ENCODE measurements at places on chromosomes 5 and 9.

DNA sequence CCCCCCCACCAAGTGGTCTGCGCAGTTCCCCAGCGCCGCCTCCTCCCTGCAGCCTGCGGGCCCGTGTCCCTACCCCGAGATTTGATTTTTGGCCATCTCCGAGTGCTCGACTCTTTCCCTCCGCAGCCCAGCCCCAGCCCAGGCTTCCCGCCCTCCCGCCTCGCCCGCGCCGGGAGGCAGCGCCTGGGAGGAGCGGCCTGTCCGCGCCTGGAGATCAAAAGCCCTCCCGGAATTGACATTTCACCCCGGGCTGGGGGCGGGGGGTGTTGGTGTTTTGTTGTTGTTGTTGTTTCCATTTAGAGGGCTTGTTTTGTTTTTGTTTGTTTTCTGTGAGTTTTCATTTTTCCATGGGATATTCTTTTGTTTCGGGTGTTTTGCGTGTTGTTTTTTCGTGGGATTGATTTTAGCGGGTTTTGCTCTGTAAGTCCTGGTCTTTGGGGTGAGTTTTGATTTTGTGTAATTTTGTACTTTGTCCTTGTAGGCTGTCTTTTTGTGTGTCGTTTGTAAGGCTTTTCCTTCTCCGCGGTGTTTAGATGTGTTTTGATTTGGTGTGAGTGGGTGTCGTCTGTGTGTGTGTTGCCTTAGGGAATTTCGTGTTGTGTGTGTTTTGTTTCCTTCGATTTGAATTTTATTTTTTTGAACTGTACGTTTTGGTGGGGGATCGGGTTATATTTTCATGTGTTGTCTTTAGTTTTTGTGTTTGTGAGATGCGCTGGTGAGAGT, 1.7 kb upstream of the PAX5 start:
- no peak for DNase-seq

DNA sequence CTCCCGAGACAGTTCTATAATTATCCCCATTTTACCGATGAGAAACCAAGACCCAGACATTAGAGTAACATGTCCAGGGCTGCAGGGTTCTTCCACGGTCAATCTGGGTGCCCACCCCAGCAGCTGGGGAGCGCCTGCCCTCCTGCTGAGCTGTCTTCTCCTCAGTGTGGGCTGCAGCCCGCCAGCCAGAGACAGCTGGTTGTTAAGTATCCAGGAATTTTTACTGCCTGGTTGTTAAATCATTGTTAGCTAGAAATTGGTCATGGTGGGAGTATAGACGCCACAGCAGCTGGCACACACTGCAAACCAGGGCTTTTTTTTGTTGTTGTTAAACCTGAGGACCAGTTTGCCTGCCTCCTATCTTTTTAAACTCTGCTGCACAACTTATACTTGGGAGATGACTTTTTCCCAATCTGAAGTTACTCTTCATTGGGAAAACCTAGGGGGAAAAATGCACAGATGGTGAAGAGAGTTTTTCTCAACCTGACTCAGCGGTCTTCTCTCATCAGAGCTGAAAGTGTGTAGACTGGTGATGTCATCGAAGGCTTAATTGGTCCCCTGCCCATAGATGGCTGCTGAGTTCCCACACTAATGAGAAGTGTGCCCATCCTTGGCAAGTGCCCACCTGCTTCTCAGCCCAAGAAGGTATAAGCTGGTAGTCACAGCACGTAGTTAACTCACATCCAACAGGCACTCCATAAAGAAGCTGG, 208.6 kb downstream of the DRD1 start:
- no peak for DNase-seq

GRCh38 chr9:126327006-126327713, 531 bp downstream of the MVB12B start:
- DNase-seq = no peak

DNA sequence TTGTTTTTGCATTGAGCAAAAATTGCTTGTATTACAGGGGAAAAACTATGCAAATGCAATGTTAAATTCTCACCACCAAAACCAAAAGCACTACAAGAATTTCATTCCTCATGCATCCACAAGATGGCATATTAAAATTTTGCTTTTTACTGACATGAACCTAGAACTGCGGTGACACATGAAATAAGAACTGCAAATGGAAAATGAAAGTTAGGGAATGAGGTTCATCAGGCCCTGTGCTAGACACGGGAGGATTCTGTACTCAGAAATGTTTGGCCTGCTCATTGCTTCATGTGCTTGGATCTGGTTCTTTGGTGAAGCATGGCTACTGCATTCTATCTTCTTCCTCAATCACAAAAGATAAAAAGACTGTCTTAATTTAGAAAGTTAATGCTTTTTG, 9.1 kb upstream of the RFK start:
- no peak for DNase-seq

DNA sequence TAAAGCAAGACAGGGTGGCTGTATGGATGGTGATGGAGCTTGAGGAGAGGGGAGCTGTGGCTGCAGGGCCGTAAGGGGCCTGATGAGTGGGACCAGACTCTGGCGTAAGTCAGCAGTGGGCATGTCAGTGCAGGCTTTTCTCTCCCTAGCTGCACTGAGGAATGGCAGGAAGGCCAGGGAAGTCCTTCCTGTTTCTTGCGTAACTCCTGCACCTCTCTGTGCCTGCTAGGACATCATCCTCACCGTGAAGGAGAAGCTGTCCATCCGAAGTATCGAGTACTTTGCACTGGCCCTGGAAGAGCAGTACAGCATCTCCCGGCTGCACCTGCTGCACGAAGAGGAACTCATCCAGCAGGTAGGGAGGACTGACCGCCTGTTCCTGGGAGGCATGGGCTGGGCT, 24.1 kb upstream of the TRMT10B start:
- no peak for DNase-seq

All from iPS DF 6.9 (cell line).